ENCODE measurements at places on chromosomes 11 and 22. TPM values are rescaled to one million over a fixed set of nuclear protein-coding genes. Genes with fewer than 3 reads are reported as not detected.

DNA sequence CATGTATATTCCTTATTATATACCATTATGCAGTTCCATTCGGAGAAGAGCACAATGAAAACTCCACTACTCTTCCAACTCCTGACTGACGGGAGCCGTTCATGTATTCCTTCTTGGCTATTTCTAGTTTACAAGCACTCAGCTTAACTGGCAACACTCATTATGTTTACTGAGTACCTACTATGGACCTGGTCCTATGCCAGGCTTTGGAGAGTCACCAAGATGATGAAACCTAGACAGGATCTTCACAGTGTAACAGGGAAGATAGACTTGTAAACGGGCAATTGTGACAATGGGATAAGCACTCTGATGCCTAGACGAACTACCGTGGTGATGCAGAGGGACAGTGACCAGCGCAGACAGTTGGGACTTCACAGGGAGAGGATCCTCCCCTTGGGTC lies 22.3 kb upstream of the ST3GAL4 start:
- no peaks in the 10 kb centered on the region for H3K27me3 ChIP-seq
- DNase-seq: no peak
- H3K27ac ChIP-seq: no peak overlapping the region
- H3K36me3 ChIP-seq: peaks cover 21% of the 10 kb centered on the region
- no peak overlapping the region for H3K4me3 ChIP-seq
- peaks cover 33% of the 10 kb centered on the region for H3K4me1 ChIP-seq

GRCh38 chr22:40452730-40453487 lies 82.5 kb downstream of the SGSM3 start:
- no peak overlapping the region for H3K27ac ChIP-seq
- H3K27me3 ChIP-seq: no peaks in the 10 kb centered on the region
- no peak overlapping the region for H3K4me3 ChIP-seq
- peaks cover 47% of the 10 kb centered on the region for H3K36me3 ChIP-seq
- peaks cover 50% of the 10 kb centered on the region for H3K4me1 ChIP-seq

DNA sequence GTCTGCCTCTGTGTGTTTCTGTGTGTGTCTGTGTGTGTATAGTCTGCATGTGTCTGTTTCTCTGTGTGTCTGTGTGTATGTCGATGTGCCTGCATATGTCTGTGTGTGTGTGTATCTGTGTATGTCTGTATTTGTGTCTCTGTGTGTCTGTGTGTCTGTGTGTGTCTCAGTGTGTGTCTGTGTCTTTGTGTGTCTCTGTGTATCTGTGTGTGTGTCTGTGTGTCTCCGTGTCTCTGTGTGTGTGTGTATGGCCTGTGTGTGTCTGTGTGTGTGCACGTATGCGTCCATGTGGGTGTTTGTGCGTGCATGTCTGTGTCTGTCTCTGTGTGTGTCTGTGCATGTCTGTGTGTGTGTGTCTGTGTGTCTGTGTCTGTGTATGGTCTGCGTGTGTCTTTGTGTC lies 439 bp downstream of the SNX32 start:
- peaks cover 9% of the 10 kb centered on the region for H3K4me1 ChIP-seq
- no peaks in the 10 kb centered on the region for H3K36me3 ChIP-seq
- no peak for DNase-seq
- H3K27me3 ChIP-seq: peaks cover 22% of the 10 kb centered on the region
- H3K27ac ChIP-seq: no peak overlapping the region
- no peak overlapping the region for H3K4me3 ChIP-seq

DNA sequence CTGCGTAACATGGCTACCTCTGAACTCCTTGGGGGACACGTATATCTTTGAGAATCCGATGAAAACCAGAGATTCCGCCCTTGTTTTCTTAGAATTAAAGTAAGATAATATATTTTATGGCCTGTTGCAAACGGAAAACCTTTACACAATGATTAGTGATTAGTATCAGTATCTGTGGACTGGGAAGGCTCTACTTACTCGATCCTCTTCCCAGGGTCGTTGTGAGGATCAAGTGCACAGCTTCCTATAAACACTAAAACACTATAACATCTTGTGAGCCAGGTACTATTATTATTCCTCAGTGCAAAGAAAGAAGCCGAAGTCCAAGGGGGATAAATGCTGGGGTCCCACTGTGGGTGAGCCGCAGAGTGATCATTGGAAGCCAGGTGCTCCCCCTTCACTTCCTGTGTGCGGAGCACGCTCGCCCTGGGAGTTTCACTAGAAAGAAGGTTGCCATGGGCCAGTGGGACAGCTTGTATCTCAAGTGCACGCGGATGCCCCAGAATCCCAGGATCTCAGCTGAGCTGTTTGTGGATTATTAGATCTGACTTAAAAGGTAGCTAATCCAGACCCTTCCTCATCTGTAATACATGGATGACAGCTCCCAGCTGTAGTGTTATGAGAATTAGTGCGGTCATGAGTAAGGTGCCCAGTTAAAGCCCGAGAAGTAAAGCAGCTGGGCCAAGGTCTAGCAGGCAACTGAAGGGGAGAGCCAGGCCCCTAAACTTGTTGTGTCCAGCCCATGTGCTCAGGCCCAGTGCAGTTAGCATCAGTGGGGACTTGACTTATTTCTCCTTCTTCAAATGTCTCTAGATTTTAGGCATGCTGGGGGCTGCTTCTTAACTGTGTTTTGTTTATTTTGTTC lies 839 bp downstream of the CBY1 start:
- peak; percentile 64 for DNase-seq
- H3K4me1 ChIP-seq: peaks cover 19% of the 10 kb centered on the region
- peak overlapping the region; percentile 91 for H3K4me3 ChIP-seq
- peak overlapping the region; percentile 98 for H3K27ac ChIP-seq
- H3K36me3 ChIP-seq: peaks cover 2% of the 10 kb centered on the region

GRCh38 chr11:76978818-76979217 lies 55.4 kb upstream of the B3GNT6 start:
- no peak for DNase-seq
- no peaks in the 10 kb centered on the region for H3K4me1 ChIP-seq
- H3K4me3 ChIP-seq: no peak overlapping the region
- H3K27ac ChIP-seq: no peak overlapping the region
- H3K27me3 ChIP-seq: no peaks in the 10 kb centered on the region
- peaks cover 6% of the 10 kb centered on the region for H3K36me3 ChIP-seq

- no peak overlapping the region for H3K4me3 ChIP-seq
- no peak for DNase-seq
- no peaks in the 10 kb centered on the region for H3K4me1 ChIP-seq
- no peaks in the 10 kb centered on the region for H3K27me3 ChIP-seq
- no peaks in the 10 kb centered on the region for H3K36me3 ChIP-seq
Observed at GRCh38 chr11:129089279-129089678, 102.8 kb downstream of the ARHGAP32 start.

The SLC43A3 gene
- total RNA-seq: 103 TPM

The HEPN1 gene
- total RNA-seq: not detected

The SERPING1 gene
- not detected for total RNA-seq

The MFRP gene
- total RNA-seq: not detected

The LAYN gene
- 12.8 TPM for total RNA-seq

The LIF gene
- 569 TPM for total RNA-seq
